Stimulated activated CD8-positive, alpha-beta memory T cell treated with anti-CD3 and anti-CD28 coated beads, Interleukin-4, amount 100 ng/mL, for 4 hours (primary cell): ENCODE measurements at places on chromosomes 5 and 9.

GRCh38 chr5:133928587-133929393 lies 39.6 kb downstream of the C5orf15 start:
- no peak for DNase-seq

GRCh38 chr5:112865128-112865527 lies 4.0 kb downstream of the SRP19 start:
- DNase-seq: no peak

- no peak for DNase-seq
Observed at GRCh38 chr5:156836846-156837245, 13.2 kb upstream of the PPP1R2B start.

DNA sequence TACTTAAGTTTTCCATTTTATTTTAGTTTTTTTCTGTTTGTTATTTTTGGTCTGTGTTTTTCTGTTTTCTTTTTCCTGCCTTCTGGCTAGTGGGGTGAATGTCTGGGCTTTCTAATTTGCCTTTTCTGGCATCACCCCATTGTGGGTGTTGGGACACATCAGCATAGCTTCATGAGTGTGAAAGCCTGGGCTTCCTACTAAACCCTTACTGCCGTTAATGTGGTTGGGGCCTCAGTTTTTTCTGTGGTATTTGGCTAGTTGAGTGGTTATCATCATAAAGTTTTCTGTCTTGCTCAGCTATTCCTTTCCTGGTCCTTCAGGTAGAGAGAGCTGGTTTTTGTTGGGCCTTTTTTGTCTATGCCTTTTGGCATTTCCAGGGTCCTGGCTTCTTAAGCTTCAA lies 21.4 kb downstream of the C5orf47 start:
- DNase-seq: no peak

DNA sequence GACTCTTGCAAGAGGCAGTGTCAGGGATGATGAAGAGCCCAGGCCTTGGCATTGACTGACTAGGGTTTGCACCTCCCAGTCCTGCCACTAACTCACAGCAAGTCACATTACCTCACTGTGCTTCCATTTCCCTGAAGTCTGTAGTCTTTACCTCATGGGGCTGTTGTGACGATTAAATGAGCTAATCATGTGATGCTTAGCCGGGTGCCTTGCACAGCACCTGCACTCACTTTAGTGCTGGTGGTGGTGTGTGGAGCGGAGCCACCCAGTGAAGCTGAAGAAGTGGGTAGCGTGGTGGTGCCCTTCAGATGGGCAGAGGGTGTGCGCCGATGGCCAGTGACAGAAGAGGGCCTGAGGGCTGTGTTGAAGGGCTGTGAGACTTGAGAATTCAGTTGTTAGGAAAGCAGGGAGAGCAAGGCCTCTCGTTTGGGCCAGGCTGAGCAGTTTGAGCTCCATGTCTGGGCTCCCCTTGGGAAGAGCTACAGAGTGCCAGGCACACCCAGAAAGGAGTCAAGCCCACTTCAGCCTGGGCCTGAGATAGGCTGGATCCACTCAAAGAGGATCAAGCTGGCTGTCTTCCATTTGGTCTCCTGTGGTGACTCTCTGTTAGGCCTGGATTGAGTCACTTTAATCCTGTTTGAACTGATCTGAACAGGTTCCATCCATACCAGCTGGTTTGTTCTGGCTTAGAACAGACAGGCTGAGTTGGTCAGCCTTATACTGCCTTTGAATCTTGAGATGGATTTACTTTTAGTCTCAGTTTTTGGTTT lies 42.5 kb downstream of the RALGPS1 start:
- DNase-seq: no peak

GRCh38 chr9:95462249-95463147 lies 54.3 kb downstream of the PTCH1 start:
- DNase-seq: peak; percentile 33

- no peak for DNase-seq
Observed at GRCh38 chr9:35002623-35003022, 13.1 kb downstream of the DNAJB5 start.

- peak; percentile 33 for DNase-seq
Observed at GRCh38 chr5:76542887-76543690, 80.1 kb downstream of the F2RL2 start.

GRCh38 chr5:14364096-14364495 lies 217.5 kb upstream of the OTULINL start:
- DNase-seq: no peak

- DNase-seq: no peak
Observed at GRCh38 chr5:128470663-128471062, 67.4 kb downstream of the FBN2 start.

GRCh38 chr9:87270221-87270847 lies 227.3 kb upstream of the DAPK1 start:
- DNase-seq: no peak

- no peak for DNase-seq
Observed at GRCh38 chr5:147369742-147370374, 135.0 kb downstream of the STK32A start.

- no peak for DNase-seq
Observed at GRCh38 chr5:175124251-175124813, 319.6 kb downstream of the DRD1 start.

DNA sequence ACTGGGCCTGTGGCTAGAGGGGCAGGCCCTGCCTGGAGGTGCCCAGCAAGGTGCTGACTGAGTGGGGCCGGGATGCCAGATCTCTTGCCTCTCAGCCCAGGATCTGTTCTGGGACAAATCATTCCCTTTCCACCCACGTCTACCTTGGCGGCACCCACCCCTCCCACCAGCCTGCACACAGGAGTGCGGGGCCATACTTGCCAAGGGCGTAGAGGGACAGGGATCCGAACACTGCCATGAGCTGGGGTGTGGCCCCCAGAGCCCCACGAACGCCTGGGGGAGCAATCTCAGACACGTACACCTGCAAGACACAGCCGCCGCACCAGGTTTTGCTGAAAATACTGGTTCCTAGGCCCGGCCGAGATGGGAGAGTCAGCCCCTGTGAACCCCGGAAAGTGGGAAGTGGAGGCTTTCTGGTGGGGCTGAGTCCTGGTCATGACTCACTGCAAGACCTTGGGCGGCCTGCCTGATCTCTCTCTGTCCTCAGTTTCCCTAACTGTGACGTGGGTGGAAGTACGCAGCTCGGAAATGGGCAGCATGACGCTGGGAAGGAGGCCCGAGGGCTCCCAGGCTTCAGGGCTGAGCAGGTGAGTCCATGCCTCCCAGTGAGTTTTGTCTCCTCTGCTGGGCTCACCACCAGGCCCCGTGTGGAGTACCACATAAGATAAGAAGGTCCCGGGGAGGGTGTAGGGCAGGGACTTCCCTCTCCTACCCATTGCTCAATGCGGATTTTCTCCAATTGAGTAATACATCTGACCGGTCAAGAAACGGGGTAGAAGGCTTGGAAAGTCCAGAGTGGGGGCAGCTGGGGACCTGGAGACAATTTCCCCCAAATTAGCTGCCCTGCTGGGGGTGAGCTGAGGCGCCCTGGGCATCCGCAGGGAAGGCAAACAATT lies 2.6 kb downstream of the SLC2A6 start:
- DNase-seq: no peak

DNA sequence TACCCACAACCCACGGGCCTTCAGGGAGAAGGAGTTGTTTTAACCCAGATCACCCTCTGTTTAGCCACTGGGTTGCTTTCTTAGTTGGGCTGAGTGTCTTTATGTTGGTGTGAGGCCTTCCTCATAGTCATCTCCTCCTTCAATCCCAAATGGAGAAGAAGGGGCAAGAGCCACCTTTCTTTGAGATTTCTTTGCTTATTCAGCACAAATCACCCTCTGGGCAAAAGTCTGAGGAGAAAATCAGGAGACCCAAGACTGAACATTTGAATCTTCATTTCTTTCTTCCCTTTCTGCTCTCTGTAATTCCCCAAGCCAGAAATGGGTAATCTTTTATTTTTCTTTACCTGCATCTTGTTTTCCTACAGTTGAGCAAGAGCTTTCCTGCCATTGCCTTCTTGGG lies 329.0 kb downstream of the TLE4 start:
- DNase-seq: no peak

DNA sequence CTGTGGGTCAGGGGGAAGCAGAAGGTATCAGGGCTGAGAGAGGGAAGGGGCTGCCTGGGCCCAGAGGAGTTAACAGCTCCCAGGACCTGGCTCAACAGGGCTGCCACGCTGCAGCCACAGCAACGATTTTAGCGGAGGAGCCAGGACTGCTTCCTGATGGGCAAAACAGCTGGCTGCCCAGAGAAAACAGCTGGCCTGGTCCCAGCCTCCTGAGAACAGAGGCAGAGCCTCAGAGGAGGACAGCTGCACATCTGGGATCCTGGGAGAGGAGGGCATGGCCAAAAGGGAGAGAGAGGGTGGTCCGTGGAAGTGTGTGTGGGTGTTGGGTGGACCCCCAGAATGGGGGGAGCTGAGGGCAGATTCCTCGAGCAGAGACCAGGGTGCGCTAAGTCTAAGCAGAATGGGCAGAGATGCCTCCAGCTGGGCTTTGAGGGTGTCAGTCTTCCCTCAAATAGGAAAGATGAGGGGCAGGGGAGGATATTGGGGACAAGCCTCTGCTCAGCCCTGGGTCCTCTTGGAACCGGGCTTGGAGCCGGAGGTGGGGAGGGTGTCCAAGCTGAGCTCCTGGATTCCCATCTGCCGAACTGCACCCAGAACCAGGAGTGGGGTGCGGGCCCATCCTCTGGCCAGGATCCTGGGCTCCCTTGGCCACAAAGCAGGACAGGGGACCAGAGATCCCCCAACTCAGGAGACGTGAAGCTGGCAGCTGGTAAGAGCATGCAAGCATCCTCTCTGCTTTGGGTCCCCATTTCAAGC lies 9.1 kb upstream of the CERCAM start:
- DNase-seq: no peak
